ENCODE measurements at places on chromosomes 3 and 15.

- no peak for DNase-seq
Measured at GRCh38 chr3:174636451-174636850, 222.7 kb upstream of the NAALADL2 start.

DNA sequence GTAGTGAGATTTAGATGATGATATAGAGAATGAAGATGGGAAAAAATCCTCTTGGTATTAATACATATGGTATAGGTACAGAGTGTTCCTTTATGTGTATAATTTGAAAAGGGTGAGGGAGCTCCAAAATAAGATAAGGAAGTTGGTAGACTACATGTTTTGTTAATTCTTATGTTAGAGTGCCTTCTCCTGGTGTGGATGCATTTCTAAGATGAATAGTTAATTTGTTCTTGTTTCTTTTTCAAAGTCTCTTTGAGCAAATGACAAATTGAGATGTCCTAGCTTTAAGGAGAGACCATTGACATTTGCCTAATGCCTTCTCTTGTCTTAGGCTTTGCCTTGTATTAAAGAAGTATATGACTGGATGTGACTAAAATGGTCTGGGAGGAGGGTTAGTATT is 34.1 kb downstream of the AKAP13 start:
- DNase-seq, result no peak

DNA sequence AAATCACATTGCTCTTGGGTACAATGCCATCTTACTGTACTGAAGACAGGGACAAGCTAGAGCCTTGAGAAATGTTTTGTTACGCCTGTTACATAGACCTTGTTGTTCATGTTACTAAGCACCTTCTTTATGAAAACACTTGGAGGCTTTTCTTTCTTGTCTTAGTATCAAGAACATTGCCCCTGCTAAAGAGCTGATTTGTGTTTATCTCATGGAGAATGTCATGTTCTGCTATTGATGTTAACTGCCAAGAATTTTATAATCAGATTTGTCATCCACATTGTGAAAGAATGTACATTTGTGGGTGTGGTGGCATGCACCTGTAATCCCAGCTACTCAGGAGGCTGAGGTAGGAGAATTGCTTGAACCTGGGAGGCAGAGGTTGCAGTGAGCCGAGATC is 431.3 kb upstream of the MDFIC2 start:
- DNase-seq, result no peak

GRCh38 chr3:155744626-155745324 is at the start of gene PLCH1:
Gene PLCH1 (minus strand): TSS chr3:155745071. CDS start chr3:155704224, 40,847 bp downstream.
- DNase-seq, result peak; percentile 91

GRCh38 chr15:35206060-35206675 is 121.1 kb upstream of the NANOGP8 start:
- DNase-seq, result peak; percentile 23

GRCh38 chr3:57556459-57557084 is 498 bp downstream of the PDE12 start:
- no peak for DNase-seq

DNA sequence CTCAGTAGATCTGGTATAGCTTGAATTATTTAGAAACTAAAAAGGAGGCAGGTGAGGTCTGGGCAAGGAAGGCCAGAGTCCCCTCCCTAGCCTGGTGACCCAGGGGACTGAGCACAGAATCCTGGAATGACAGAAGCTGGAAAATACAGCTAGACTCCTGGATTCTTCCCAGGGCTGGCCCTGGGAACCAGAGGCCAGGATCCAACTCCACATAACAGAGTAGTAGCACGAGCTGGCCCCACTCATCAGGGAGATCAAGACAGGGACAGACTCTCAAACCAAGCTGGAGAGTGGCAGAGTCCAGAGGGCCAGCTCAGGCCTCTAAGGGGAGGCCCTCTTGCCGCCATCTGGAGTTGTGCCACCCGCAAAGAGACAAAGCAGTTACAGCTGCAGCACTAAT is 10.7 kb downstream of the VIPR1 start:
- no peak for DNase-seq

GRCh38 chr3:66823009-66823397 is 175.1 kb upstream of the KBTBD8 start:
- DNase-seq, result no peak

DNA sequence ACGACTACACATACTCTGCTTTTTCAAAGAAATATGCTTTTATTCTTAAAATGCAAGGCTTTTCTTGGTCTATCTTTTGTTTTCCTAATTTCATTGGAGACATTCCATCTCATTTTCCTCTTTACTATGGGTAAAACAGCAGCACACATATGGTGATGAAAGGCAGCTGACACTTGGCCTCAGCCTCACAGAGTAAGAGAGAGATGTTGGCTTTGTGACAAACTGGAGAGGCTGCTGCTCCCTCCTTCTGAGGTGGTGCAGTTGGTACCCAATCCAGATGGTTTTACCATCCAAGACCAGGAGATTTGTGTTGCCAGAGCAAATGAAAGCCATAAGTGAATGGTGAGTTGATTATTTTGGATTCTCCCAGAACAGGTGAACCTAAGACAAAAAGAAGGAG is 13.2 kb upstream of the SLC2A2 start:
- DNase-seq, result no peak
